ENCODE measurements at places on chromosomes 4 and X. TPM values are rescaled to one million over a fixed set of nuclear protein-coding genes. Genes with fewer than 3 reads are reported as not detected.

- H3K4me3 ChIP-seq = no peak overlapping the region
- no peak for DNase-seq
- H3K36me3 ChIP-seq = no peaks in the 10 kb centered on the region
- H3K27ac ChIP-seq = no peak overlapping the region
- H3K4me1 ChIP-seq = peaks cover 6% of the 10 kb centered on the region
Measured at GRCh38 chr4:188197566-188197965, 58.3 kb downstream of the TRIML1 start.

The GPR50 gene
- total RNA-seq = 0.64 TPM

The UBE2K gene
- total RNA-seq = 110 TPM

The JAKMIP1 gene
- total RNA-seq = 0.89 TPM

The SMIM9 gene
- total RNA-seq = not detected

The FAM241A gene
- total RNA-seq = 0.22 TPM

DNA sequence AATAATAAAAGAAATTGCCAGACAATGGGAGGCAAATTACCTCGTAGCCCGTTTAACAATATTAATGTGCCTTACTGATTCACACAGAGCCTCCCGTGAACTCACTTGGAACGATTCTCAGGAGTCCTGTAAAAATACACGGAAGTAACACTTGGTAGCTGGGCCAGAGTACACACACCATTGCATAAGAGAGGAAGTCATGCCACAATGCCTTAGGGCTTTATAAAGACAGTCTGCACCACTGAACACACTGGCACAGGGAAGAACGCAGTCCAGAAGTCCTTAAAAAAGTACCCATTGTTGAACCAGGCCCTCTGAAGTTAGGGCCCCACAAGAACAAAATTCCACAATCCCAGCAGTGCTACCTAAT is 15.1 kb downstream of the SLC2A9 start:
- H3K27me3 ChIP-seq = no peaks in the 10 kb centered on the region
- peaks cover 19% of the 10 kb centered on the region for H3K4me1 ChIP-seq
- no peaks in the 10 kb centered on the region for H3K36me3 ChIP-seq
- H3K27ac ChIP-seq = peak overlapping the region; percentile 79

DNA sequence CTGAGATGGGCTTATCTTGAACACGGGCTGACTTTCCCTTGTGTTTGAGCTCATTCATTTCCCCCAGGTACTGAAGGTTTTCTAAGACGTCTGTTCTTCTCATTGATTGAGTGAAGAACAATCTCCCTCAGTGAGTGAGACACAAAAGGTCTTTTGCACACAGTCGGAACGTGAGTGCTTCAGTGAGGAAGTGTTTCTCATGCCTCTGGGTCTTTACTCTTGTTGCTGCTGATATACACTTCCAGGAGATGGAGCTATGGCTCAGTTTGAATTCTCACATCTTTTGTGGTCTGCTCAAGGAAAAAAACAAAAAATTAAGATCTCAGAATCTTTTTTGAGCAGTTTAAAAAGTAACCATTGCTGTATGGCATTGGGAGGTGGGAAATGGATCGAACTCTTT is 981.9 kb upstream of the TENM3 start:
- H3K4me3 ChIP-seq = no peak overlapping the region
- peaks cover 8% of the 10 kb centered on the region for H3K4me1 ChIP-seq
- H3K27ac ChIP-seq = no peak overlapping the region
- peaks cover 6% of the 10 kb centered on the region for H3K27me3 ChIP-seq
- H3K36me3 ChIP-seq = no peaks in the 10 kb centered on the region

The EDA2R gene
- total RNA-seq = 4.2 TPM

DNA sequence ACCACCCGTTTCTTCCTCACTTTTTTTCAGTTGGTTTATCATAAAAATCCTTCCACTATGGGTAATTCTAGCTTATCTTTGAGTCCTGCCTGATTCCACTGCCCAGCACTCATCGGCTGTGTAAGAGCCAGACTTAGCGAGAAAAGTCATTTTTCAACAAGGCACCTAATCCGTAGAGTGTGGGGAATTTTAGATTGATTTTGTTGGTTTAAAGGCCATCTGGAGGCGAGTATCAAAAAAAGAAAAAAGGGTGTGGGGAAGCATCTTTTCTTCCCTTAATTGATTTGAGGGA is 134.4 kb downstream of the TET2 start:
- no peaks in the 10 kb centered on the region for H3K4me1 ChIP-seq
- H3K36me3 ChIP-seq = peaks cover 3% of the 10 kb centered on the region
- no peak overlapping the region for H3K27ac ChIP-seq
- H3K4me3 ChIP-seq = no peak overlapping the region

GRCh38 chrX:9087271-9088040 is 53.5 kb upstream of the FAM9B start:
- no peaks in the 10 kb centered on the region for H3K36me3 ChIP-seq
- H3K4me1 ChIP-seq = no peaks in the 10 kb centered on the region
- no peak overlapping the region for H3K4me3 ChIP-seq
- H3K27ac ChIP-seq = no peak overlapping the region
- no peak for DNase-seq

The AR gene
- total RNA-seq = 1.4 TPM

DNA sequence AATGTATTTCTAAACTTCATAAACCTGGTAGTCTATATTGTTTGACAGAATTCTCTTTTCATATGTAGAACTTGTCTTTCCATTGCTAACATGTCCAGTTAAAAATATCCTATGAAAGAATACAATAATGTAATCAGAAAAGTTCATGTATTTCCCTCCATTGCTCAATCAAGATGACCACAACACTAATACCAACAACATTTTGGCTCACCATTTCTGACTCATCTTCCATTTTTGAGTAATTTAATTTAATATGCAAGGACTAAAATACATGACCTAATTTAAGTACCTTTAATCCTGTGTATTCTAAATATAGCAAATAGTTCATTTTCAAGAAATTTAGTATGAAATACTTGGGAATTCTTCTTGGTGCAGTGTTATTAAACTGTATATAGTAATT is 239.5 kb upstream of the GPC4 start:
- H3K4me1 ChIP-seq = peaks cover 31% of the 10 kb centered on the region
- DNase-seq = no peak
- no peaks in the 10 kb centered on the region for H3K36me3 ChIP-seq

- no peaks in the 10 kb centered on the region for H3K4me1 ChIP-seq
- H3K27ac ChIP-seq = no peak overlapping the region
- H3K27me3 ChIP-seq = no peaks in the 10 kb centered on the region
- no peak overlapping the region for H3K4me3 ChIP-seq
- DNase-seq = no peak
Measured at GRCh38 chr4:28449085-28449484, 1588.4 kb downstream of the STIM2 start.

The HGFAC gene
- total RNA-seq = 6.7 TPM

GRCh38 chrX:13506574-13506973 is 62.8 kb upstream of the EGFL6 start:
- no peak overlapping the region for H3K27ac ChIP-seq
- DNase-seq = peak; percentile 14
- no peak overlapping the region for H3K4me3 ChIP-seq
- H3K4me1 ChIP-seq = peaks cover 4% of the 10 kb centered on the region
- no peaks in the 10 kb centered on the region for H3K27me3 ChIP-seq

The XAGE1A gene
- not detected for total RNA-seq

The PIGA gene
- 22.9 TPM for total RNA-seq

The KCNIP4 gene
- 0.43 TPM for total RNA-seq

- H3K36me3 ChIP-seq = no peaks in the 10 kb centered on the region
- no peak overlapping the region for H3K4me3 ChIP-seq
- no peak for DNase-seq
- no peaks in the 10 kb centered on the region for H3K4me1 ChIP-seq
Measured at GRCh38 chr4:15390494-15390893, 37.3 kb upstream of the C1QTNF7 start.

- no peaks in the 10 kb centered on the region for H3K36me3 ChIP-seq
- H3K4me3 ChIP-seq = no peak overlapping the region
- peaks cover 1% of the 10 kb centered on the region for H3K4me1 ChIP-seq
- H3K27ac ChIP-seq = no peak overlapping the region
- no peaks in the 10 kb centered on the region for H3K27me3 ChIP-seq
Measured at GRCh38 chr4:122503214-122503613, 46.7 kb upstream of the IL2 start.

DNA sequence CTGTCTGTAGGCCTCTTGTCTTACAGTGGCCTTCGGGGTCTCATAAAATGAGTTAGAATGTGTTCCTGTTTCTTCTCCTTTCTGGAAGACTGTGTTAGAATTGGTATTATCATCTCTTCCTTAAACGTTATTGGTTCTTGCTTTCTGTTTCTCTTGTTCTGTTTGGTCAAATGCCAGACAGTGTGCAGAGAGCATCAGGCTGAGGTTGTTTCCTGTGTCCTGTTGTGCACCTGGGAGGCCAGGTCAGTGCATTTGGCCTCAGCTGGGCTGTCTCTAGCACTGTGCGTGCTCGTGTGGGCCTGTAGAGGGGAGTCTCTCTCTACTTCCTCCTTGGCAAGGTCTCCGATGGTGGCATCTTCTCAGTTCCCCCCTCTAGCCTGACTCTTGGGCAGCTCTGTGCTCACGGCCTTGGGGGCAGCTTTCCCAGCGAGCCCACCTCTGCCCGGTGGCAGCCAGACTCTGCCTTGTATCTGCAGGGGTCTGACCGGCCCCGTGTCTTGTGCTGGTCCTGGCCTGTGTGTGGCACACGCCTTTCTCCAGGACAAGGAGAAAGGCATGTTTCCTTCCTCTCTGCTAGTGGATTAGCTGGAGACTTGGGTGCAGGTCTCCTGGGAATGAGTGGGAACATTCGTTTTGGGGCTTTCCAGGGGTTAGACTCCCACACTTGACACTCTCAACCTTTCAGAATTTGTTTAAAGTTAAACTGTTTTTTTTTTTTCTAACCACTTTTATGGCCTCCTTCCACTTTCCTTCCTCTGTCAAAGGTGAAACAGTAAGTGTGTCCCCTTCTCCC is 62.3 kb downstream of the FAM193A start:
- H3K4me3 ChIP-seq = no peak overlapping the region
- H3K4me1 ChIP-seq = peaks cover 40% of the 10 kb centered on the region
- DNase-seq = no peak

- DNase-seq = no peak
- peaks cover 9% of the 10 kb centered on the region for H3K4me1 ChIP-seq
- H3K4me3 ChIP-seq = no peak overlapping the region
- no peaks in the 10 kb centered on the region for H3K36me3 ChIP-seq
- H3K27ac ChIP-seq = no peak overlapping the region
- H3K27me3 ChIP-seq = peaks cover 35% of the 10 kb centered on the region
Measured at GRCh38 chr4:154489558-154490233, 1.9 kb downstream of the DCHS2 start.

DNA sequence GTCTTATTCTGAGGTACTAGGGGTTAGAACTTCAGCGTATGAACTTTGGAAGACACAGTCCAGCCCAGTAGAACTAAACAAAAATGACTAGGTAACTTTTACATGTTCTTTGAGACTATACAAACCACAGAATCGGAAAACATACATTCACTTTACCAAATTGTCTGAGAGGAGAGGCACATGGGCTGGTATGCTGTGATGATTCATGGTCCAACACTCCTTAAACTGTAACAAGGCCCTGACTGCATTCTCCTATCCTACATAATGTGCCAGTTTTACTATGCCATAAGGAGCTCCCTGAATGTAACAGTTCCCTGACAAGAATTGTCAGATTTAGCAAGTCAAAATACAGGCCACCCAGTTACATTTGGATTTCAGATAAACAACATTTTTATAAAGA is 640.0 kb downstream of the RAB28 start:
- peaks cover 17% of the 10 kb centered on the region for H3K27me3 ChIP-seq
- no peak for DNase-seq

The SLC25A53 gene
- total RNA-seq = 9.9 TPM

The KCND1 gene
- 8.2 TPM for total RNA-seq

The FAM193A gene
- total RNA-seq = 53.4 TPM

The FAM9B gene
- not detected for total RNA-seq

- H3K27ac ChIP-seq = no peak overlapping the region
- DNase-seq = no peak
- no peaks in the 10 kb centered on the region for H3K27me3 ChIP-seq
- H3K4me1 ChIP-seq = peaks cover 1% of the 10 kb centered on the region
Measured at GRCh38 chr4:68708566-68708965, 38.1 kb upstream of the UGT2B15 start.

GRCh38 chrX:52262195-52262546 is 77.5 kb downstream of the MAGED4 start:
- peak overlapping the region; percentile 92 for H3K27ac ChIP-seq
- H3K4me3 ChIP-seq = peak overlapping the region; percentile 96
- H3K4me1 ChIP-seq = peaks cover 11% of the 10 kb centered on the region
- no peaks in the 10 kb centered on the region for H3K27me3 ChIP-seq

DNA sequence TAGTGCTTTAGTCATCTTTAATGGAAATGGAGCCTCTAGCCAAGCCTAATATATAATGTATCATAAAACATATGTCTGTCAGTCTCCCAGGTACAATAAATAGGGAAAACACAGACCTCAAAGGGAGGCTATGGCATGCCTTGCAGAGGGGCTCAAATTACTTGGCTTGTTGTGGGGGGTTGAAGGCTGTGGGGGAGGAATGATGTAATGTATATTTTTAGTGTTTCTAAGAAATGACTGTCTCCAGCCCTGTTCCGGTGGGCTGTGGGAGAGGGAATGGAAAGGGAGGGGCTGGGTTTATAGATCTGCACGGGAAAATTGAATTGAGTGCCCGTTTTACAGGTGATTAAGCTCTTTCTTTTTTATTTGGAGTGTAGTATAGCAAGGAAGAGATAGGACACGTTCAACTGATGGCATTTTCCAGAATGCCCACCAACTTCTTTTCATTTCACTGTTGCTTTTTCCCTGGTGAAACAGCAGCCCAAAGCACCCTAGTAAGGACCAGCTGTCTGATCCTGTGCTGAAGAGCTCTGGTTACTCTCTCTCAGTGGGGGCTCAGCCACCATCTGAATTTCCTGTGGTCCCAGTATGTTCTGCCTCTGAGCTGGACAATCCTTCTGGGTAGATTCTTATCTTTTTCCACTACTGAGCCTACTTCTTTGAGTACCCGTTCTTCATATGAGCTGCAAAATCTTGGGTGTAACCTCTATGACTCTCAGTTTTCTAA is 220.7 kb upstream of the CASK start:
- H3K4me3 ChIP-seq = no peak overlapping the region
- H3K36me3 ChIP-seq = no peaks in the 10 kb centered on the region
- no peak for DNase-seq

The PPARGC1A gene
- 3.7 TPM for total RNA-seq

The DLG3 gene
- total RNA-seq = 107 TPM

The DGAT2L6 gene
- total RNA-seq = not detected

The PABPC1L2B gene
- total RNA-seq = not detected

DNA sequence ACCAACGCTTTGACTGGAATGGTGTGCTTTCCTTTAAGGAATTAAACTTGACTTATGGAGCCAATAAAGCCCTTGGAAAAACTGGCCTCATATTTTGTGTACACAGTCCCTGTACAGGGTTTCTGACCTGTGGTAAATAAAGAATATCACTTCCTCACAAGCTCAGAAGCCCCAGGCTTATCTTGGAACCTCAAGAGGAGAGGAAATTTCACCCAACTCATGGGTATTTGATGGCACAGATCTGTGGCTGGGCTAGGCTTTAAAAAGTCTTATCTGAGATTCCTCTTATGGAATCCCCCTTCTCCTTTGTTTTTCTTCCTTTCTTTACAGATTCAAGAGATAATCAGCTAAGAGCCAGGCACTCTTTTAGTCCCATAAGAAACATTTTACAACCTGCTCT is 89.3 kb upstream of the USP38 start:
- no peaks in the 10 kb centered on the region for H3K27me3 ChIP-seq
- no peaks in the 10 kb centered on the region for H3K4me1 ChIP-seq
- H3K27ac ChIP-seq = no peak overlapping the region
- H3K4me3 ChIP-seq = no peak overlapping the region
- H3K36me3 ChIP-seq = no peaks in the 10 kb centered on the region
- DNase-seq = no peak

- H3K36me3 ChIP-seq = peaks cover 8% of the 10 kb centered on the region
- no peak for DNase-seq
- no peak overlapping the region for H3K27ac ChIP-seq
- no peaks in the 10 kb centered on the region for H3K27me3 ChIP-seq
- H3K4me3 ChIP-seq = no peak overlapping the region
Measured at GRCh38 chr4:71198958-71199357, 139.9 kb upstream of the SLC4A4 start.
